ENCODE measurements at places on chromosomes 7 and 10. TPM values are rescaled to one million over a fixed set of nuclear protein-coding genes. Genes with fewer than 3 reads are reported as not detected.

The TMEM176B gene
- 7.3 TPM for total RNA-seq

The TEX36 gene
- total RNA-seq = not detected

The ZNF777 gene
- 14.9 TPM for total RNA-seq

The CFAP70 gene
- 1.9 TPM for total RNA-seq

The CPED1 gene
- 0.76 TPM for total RNA-seq

DNA sequence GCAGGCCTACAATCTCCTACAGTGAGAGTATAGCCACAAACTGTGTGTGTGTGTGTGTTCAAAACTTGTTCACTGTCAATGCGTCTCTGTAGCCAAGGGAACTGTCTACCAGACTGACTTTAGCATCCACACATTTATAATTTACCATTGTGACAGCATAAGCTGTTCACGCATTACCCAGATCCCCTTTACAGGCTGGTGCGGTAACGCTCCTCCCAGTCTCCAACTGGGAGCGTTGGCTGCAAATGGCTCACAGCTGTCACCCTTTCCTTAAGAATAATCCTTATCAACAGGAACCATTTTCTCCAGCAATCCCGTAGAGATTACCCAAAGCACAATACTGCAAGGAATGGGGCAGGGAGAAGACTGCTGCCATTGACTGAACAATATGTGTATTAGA is 199.5 kb downstream of the GPAM start:
- H3K36me3 ChIP-seq = no peaks in the 10 kb centered on the region
- H3K4me1 ChIP-seq = no peaks in the 10 kb centered on the region
- H3K27ac ChIP-seq = no peak overlapping the region
- peaks cover 43% of the 10 kb centered on the region for H3K27me3 ChIP-seq

DNA sequence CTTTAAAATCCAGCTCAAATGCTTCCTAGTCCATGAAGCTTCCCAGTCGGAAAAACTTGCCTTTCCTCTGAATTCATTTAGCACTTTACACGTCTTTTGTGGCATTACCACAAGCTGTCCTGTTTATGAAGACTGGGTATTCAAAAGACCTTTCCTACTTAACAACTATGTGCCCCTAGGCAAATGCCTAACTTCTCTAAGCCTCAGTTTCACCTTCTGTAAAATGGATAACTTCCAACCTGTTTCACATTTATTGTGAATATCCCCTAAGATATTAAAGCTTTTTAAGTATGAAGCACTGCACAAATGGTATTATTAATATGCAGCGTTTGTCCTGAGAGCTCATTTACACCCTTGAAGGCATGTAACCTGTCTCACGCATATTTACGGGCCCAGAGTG is 843 bp downstream of the CFAP70 start:
- peak overlapping the region; percentile 95 for H3K4me3 ChIP-seq
- peaks cover 16% of the 10 kb centered on the region for H3K36me3 ChIP-seq
- peaks cover 13% of the 10 kb centered on the region for H3K27me3 ChIP-seq
- H3K27ac ChIP-seq = peak overlapping the region; percentile 93
- DNase-seq = no peak

- no peak for DNase-seq
- no peak overlapping the region for H3K27ac ChIP-seq
- H3K36me3 ChIP-seq = peaks cover 50% of the 10 kb centered on the region
- no peak overlapping the region for H3K4me3 ChIP-seq
Measured at GRCh38 chr7:98296833-98297232, 15.3 kb downstream of the BRI3 start.

GRCh38 chr7:101124376-101125056 is 2.4 kb upstream of the SERPINE1 start:
- H3K27ac ChIP-seq = no peak overlapping the region
- H3K4me3 ChIP-seq = no peak overlapping the region
- no peak for DNase-seq
- H3K36me3 ChIP-seq = no peaks in the 10 kb centered on the region

- peaks cover under 1% of the 10 kb centered on the region for H3K4me1 ChIP-seq
- H3K27ac ChIP-seq = no peak overlapping the region
- no peak overlapping the region for H3K4me3 ChIP-seq
- no peak for DNase-seq
Measured at GRCh38 chr7:34875481-34875880, 161.8 kb downstream of the DPY19L1 start.

DNA sequence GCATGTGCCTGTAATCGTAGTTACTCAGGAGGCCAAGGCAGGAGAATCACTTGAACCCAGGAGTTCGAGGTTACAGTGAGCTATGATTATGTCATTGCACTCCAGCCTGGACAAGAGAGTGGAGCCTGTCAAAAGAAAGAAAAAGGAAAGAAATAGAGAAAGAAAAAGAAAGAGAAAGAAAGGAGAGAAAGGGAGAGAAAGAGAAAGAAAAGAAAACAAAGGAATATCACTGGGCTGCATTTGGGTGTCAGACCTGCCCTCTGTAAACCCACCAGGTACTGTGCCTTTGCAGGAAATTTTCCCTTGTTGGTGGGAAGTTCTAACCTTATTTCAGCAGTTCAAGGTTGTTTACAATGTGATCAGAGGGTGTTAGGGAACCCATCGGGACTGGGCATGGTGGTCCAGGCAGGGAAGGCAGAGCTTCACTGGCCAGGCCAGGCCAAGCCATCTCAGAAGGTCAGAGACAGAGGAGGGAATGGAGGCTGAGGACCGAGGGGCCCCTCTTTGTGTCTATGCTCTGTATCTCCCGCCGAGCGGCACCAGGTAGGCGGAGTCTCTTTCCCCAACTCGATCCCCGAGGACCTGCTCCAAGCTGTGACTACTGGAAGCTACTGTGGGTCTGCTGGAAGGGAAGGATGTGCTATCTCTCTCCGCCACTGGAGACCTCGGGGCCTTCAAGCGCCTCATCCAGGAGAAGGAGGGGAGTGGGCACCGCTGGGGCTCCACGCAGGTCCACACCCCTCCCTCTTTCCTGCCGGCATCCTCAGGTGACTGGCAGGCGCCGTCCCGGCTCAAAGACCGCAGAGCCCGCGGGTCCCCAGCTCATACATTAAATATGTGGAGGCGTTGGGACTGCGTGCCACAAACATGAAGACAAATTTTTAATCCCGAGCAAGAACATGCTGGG is 15.2 kb upstream of the KAZALD1 start:
- peaks cover 27% of the 10 kb centered on the region for H3K4me1 ChIP-seq
- H3K27me3 ChIP-seq = peaks cover 38% of the 10 kb centered on the region
- H3K4me3 ChIP-seq = no peak overlapping the region
- H3K27ac ChIP-seq = no peak overlapping the region
- no peak for DNase-seq

GRCh38 chr10:120048391-120048790 is 155.9 kb downstream of the SEC23IP start:
- H3K4me1 ChIP-seq = no peaks in the 10 kb centered on the region
- DNase-seq = no peak
- H3K27ac ChIP-seq = no peak overlapping the region

DNA sequence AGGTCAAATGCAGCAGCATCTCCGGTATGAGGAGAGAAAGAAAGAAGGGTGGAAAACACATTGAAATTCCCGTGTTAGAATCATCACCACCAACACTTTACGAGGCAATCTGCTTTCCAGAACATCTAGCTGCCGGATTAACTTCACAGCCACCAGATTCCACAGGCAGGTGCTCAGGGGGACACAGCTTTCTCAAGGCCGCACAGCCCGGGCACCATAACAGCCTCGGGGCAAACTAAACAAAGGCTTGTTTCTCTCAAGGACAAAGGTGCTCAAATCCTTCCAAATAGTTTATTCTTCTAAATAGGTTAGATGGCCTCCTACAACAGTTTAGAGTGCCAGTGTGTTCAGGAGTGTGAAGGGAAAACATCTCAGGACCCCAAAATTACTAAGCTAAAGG is 156.3 kb downstream of the DIP2C start:
- no peak overlapping the region for H3K27ac ChIP-seq
- H3K4me3 ChIP-seq = no peak overlapping the region
- H3K27me3 ChIP-seq = no peaks in the 10 kb centered on the region
- no peak for DNase-seq
- no peaks in the 10 kb centered on the region for H3K36me3 ChIP-seq
- no peaks in the 10 kb centered on the region for H3K4me1 ChIP-seq

DNA sequence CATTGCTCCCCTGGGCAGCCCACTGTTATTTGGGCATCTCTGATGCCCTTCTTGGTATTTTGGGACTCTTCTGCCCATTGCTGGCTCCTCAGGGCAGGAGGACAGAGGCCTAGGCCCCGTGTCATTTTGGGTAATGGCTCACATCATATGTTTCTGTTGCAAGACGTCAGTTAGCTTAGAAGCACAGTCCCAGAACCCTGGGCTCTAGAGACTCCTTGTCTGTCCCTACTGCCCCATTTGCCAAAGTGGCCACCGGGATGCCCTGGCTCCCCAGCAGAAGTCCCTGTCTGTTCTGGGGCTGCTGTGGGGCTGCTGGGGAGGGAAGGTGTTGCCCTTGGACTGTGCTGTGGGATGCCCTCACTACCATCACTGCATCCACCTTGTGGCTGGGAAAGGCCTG is 48.8 kb downstream of the ADCYAP1R1 start:
- no peak overlapping the region for H3K27ac ChIP-seq
- H3K36me3 ChIP-seq = no peaks in the 10 kb centered on the region
- no peaks in the 10 kb centered on the region for H3K27me3 ChIP-seq
- H3K4me3 ChIP-seq = no peak overlapping the region
- DNase-seq = no peak
- H3K4me1 ChIP-seq = no peaks in the 10 kb centered on the region

DNA sequence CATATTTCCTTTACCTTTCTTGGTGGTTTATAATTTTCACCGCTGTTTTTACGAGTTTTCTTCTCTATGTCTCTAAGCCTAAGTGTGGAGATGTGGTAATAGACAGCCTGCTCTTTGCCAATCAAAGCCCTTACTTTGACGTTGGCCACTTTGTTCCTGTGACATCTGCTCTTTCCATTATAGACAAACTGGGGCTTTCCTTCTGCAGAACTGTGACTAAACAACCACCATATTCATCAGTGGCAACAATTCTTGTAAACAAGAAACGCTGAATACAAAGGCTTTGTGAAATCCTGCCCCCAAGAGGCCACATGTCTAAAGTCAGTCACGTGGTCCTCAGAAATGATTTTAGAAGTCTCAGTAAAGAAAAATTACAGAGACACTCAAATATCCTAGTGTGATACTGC is 59.6 kb upstream of the CAPZA2 start:
- H3K4me3 ChIP-seq = peak overlapping the region; percentile 16
- no peaks in the 10 kb centered on the region for H3K27me3 ChIP-seq
- peak; percentile 48 for DNase-seq
- peaks cover 60% of the 10 kb centered on the region for H3K4me1 ChIP-seq

All from Calu3 (cell line).